Astrocyte (in vitro differentiated cells and primary cell): ENCODE measurements at places on chromosomes 3 and 15. TPM values are rescaled to one million over a fixed set of nuclear protein-coding genes. Genes with fewer than 3 reads are reported as not detected.

PIK3CA gene
- 28.0 and 29.7 TPM in 2 replicates for total RNA-seq

BFSP2 gene
- not detected in 2 replicates for total RNA-seq

DNA sequence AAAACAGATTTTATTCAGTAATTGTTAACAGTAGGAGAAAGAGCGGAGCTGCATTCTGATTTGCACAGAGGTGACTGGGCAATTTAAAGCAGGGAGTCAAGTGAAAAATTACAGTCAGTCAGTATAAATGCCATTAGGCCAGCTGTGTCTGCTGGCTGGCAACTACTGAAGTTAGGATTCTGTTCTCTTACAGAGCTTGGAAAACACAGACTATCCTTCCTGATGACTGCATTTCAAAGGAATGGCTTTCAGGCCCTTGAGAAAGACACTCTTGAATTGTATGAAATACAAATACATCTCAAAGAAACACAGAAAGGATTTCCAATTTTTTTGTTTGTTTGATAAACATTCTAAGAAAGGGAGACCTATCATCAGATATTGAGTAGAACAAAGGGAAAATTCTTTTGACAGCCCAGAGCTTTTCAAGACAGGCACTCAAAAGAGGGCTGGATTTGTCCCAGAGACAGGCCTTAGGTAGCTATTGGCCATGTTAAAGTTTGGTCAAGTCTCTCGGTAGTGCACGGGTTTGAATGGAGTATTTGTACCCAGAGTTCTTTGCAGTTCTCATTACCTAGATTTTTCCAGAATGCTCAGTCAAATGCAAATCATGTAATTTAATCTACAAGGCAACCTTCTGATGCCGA is 551.2 kb upstream of the CCDC54 start:
- peak; percentile 90 for DNase-seq

GRCh38 chr3:56655709-56656108 is 27.4 kb downstream of the TASOR start:
- no peak for DNase-seq

- DNase-seq, result no peak
Observed at GRCh38 chr15:41558400-41559238, at the start of gene TYRO3. Gene TYRO3 (plus strand): TSS chr15:41559212. CDS start chr15:41559258, 46 bp downstream.

RFTN1 gene
- 49.5 and 56.8 TPM in 2 replicates for total RNA-seq

CDCP1 gene
- 4.2 and 6.8 TPM in 2 replicates for total RNA-seq

SEMA3G gene
- 0.09 and 0.26 TPM in 2 replicates for total RNA-seq

DNA sequence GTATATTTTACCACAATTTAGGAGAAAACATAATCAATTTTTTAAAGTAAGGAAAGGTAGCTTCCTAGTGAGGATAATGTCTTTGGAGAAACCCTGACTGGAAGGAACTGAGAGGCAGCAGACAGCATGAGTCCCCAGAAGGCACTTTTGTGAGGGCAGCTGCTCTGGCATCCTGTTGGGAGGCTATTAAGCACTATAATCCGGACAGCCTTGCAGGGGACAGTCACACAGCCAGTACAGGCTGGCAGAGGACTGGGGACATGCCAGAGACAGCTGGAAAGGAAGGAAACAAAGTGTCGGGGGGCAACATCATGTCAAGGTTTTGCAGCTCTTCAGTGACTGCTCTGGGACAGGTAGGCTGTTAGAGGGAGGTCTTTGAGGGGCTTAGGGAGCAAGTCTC is 15.7 kb downstream of the ACAN start:
- DNase-seq, result no peak

- DNase-seq, result peak; percentile 28
Observed at GRCh38 chr3:38634111-38634510, 15.4 kb downstream of the SCN5A start.

GRCh38 chr3:14482271-14482721 is 57.8 kb downstream of the GRIP2 start:
- DNase-seq, result no peak

DNA sequence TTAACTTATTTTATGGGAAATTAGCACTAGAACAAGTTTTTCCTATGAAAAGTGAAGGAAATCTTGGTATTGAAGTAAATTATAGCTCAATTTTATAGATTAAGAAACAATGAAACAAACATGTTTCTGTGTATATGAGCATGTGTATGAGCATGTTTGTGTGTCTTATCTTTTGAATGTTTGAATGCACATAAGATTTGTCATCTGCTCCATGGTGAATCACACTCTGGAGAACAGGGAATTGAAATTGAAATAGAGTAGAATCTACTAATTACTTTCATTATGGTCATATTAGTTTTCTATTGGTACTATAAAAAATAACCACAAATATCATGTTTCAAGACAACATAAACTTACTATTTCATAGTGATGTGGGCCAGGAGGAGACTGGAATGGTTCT is 646.6 kb downstream of the OTOL1 start:
- DNase-seq, result no peak

DNA sequence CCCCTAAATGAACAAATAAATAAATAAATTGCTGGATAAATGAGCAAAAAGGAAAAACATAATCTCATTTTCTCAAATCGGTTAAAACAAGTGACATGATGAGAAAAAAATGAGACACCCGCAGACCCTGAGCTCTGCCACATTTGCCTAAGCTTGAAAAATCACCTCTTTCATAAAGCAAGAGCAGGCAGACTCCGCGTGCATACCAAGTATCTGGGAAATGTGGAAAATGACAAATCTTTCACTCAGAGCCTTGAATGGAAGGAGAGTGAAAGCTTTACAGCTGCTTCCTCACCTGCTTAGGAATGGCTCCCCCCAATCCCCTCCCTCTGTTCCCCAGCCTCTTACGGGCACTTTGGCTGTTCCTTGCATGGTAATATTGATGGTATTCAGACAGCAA is 355.5 kb upstream of the SUCLG2 start:
- DNase-seq, result no peak

WNT7A gene
- total RNA-seq, result 0.46 and 1.7 TPM in 2 replicates

DNA sequence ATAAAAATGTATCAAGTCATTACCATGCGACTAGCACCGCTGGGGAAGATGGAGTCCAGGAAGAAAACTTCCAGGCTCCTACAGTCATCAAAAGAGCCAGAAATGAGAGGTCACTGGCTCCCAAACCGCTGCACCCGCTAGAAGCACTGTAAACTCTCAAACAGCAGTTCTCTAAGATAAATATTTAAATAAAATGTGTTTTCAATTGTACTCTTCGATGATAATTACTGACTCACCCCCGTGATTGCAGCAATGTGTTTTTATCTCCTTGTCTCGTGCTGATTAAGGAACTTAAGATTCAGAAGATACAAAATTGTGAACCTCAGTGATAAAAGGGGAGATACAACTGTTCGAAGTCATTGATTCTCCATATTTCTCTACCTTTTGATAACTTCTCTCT is 45.8 kb upstream of the FOXP1 start:
- DNase-seq, result peak; percentile 44

DNA sequence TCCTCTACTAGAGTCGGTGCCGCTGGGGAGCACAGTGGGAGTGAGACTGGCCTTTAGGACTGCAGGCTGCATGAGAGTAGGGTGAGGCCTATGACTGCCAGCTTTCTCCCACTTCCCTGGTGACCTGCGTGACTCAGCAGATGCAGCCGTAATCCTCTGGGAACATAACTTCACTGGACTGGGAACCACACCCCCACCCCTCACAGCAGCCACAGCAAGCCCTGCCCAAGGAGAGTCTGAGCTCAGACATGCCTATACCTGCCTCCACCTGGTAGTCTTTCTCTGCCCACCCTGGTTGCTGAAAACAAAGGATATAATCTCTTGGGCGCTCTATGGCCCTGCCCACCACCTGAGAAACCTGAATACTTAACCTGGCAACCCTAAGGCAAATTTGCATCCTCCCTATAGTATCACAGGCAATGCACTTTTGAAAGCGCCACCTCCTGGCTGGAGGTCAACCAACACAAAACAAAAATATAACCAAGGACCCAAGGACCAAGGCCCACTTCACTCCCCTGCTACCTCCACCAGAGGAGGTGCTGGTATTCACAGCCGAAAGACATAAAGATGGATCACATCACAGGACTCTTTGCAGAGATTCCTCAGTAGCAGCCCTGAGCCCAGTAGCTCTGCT is 308.9 kb downstream of the CTNNB1 start:
- DNase-seq, result peak; percentile 22

ARPIN gene
- 4.8 and 5.9 TPM in 2 replicates for total RNA-seq

GRCh38 chr15:96331144-96331944 is 844 bp downstream of the NR2F2 start:
- DNase-seq, result peak; percentile 29

GRCh38 chr3:194973366-194974000 is 287.8 kb downstream of the FAM43A start:
- DNase-seq, result no peak

DNA sequence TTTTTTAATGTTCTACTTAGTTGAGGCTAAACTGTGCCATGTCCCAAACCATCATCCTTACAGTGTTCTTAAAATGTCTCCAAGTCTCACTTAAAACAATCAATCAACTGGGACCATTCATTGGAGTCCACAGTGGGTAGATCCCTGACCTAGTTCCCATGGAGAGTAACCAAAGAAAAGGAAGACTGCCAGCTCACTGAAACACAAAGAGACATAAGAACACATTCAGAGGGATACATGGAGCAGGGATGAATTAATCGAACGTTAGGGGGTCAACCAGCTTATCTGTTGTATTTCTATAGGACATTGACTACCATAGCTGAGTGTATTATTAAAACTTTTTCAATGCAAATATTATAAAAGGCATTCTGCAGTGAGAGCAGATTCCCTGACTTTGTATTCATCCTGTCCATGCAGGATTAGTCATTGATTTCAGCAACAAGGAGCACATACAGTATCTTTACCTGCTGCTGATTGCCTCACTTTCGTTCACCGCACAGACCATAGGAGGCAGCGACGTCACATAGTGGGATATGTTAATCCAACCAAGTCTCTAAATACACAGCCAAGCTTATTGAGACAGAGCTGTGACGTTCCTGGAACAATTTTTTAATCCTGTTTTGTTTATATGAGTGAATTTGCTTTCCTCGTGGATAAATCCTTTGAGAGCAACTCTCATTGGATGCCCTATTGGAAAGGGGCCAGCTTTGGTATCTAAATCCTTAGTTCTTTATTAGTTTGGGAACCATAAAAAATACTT is 364.9 kb upstream of the RBMS3 start:
- peak; percentile 78 for DNase-seq
